Activated T-helper 9 cell treated with anti-CD3 and anti-CD28 coated beads, Interleukin-2, amount 50 U/mL, for 16 hours (primary cell): ENCODE measurements at places on chromosomes 5 and 9.

GRCh38 chr9:114460513-114461199, 44.6 kb downstream of the WHRN start:
- no peak for DNase-seq

DNA sequence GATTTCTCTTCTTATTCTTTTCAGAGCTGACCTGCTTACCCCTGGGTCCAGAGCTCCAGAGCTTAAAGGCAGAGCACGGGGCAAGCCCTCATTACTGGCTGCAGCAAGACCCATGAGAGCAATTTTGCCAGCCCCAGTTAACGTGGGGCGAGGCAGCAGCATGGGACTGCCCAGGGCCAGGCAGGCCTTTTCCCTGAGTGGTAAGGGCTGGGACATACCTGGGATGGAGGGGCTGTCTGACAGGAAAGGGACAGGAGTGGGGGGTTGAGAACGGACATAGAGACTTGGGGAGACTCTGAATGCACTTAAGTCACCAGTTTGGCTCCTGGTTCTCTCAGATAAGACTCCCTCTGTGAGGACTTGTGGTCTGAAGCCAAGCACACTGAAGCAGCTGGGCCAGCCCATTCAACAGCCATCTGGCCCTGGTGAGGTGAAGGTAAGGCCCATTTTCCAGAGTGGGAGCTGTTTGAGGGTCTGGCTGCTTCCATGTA, 26.2 kb downstream of the HMGXB3 start:
- DNase-seq, result no peak

DNA sequence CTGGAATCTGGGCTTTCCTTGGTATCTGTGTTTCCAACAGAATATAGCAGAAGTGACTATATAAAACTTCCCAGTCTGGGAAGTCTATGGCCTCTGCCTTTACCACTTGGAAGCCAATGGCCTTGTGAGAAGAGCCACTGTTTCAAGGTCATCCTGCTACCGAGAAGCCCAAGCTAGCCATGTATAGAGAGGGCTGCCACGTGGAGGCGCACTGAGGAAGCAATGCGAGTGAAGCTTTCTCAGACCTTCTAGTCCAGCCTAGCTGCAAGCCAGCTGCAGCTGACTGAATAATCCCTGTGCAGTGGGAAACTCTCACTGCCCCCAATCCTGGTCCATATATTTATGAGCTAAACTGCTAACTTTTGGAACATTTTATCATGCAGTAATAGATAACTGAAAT, 661.8 kb upstream of the RIOK2 start:
- no peak for DNase-seq

GRCh38 chr5:172109749-172110148, 78.3 kb downstream of the STK10 start:
- no peak for DNase-seq

- DNase-seq, result no peak
These were observed 189.0 kb downstream of the TRIO start for GRCh38 chr5:14332038-14332631.
